ENCODE measurements at places on chromosomes 11 and 22.

DNA sequence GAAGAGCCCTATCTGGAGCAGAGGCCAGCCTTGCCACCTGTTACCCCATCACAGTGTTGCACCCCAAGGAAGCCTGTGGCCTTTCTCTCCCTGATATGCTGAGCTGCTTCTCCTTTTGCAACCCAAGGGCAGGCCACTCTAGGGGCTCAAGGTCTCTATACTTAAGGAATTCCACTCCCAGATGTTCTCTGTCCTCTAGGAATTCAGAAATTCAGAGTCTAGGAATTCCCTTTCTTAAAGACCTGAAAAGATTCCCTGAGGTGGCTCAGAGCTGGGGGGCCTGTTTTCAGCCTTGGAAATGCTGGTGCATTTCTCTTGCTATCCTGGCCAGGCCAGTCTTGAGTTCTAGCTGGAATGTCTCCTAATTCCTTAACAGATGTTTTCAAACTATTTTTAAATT, 68.0 kb upstream of the OLFML1 start:
- no peak for DNase-seq

GRCh38 chr11:119681361-119681910, 47.6 kb downstream of the NECTIN1 start:
- no peak for DNase-seq

DNA sequence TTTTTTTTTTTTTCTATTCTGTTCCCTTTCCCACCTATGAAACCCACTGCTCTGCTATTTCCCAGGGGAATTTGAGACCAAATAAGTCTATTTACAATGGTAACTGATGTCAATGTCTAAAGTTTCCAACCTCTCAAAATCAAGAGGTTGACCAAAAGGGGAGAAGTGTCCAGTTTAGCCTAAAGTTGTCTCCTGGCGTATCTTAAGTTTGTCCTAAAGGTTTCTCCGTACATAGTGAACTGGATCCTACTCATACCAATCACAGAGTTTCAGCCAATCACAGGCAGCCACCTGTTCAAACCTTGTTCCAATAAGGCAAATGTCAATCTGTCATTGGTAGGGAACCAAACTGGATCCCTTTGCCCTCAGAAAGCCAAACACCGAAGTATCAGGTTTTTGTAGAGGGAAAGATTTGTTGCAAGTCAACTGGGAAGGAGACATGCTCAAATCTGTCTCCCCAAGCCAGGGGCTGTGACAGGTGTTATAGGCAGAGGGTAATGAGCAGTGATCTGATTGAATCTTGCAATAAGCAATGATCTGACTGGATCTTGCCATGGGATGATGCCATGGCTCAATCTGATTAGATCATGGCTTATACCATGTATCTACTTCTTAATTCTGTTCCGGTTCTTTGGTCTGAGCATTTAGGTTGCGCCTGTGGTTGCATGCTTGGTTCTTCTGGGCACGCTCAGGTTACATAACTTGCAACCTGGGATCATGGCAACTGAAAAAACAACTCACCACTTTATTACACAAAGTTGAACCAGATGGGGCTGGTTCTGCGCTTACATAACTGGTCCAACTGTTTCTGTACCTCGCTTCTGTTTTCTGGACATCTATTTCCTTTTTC, 1.1 kb upstream of the VPS37C start:
- no peak for DNase-seq

- no peak for DNase-seq
These were observed 37.1 kb upstream of the OLFML1 start for GRCh38 chr11:7448201-7448600.

DNA sequence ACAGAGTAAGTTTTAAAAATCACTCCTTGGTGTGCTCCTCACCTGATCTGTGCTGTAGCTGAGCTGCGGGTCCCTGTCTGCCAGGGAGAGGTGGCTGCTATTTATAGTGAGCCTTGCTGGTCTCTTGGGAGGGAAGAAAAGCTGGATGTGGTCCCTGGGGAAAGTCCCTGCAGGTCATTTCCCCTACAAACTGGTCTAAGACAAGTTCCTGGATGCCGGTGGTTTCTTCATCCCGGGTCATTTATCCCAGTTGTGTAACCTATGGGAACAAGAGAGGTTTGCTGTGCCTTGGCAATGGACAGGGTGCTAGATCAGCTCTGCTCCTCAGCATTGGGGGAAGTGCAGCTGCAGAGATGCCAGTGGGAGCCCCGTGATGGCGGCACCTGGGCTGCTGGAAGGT, at the start of gene SAA2:
SAA2 (minus strand) TSS at position 108 of the 400 bp plus-strand sequence. CDS start 657 bp downstream, outside the sequence.
- DNase-seq = no peak

DNA sequence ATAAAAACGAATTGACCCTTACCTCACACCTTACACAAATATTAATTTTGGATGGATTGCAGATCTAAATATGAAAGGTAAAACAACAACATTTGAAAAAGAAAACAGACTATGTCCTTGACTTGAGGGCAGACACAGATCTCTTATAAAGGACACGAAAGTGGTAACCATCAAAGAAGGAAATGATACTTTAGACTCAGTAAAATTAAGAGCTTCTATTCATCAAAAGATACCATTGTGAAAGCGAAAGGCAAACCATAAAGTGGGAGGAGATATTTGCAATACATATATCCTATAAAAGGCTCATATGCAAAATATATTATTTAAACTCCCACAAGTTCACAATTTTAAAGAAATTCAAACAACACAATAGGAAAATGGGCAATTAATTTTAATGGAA, 5.0 kb downstream of the HEPACAM start:
- DNase-seq = no peak

- DNase-seq = no peak
These were observed 102.6 kb downstream of the SPON1 start for GRCh38 chr11:14065141-14065540.

- DNase-seq = no peak
These were observed 31.6 kb upstream of the MPPED2 start for GRCh38 chr11:30617762-30618161.

- DNase-seq = no peak
These were observed 12.8 kb downstream of the GGA1 start for GRCh38 chr22:37621352-37621860.

GRCh38 chr11:122727101-122727929, 71.8 kb downstream of the UBASH3B start:
- no peak for DNase-seq

DNA sequence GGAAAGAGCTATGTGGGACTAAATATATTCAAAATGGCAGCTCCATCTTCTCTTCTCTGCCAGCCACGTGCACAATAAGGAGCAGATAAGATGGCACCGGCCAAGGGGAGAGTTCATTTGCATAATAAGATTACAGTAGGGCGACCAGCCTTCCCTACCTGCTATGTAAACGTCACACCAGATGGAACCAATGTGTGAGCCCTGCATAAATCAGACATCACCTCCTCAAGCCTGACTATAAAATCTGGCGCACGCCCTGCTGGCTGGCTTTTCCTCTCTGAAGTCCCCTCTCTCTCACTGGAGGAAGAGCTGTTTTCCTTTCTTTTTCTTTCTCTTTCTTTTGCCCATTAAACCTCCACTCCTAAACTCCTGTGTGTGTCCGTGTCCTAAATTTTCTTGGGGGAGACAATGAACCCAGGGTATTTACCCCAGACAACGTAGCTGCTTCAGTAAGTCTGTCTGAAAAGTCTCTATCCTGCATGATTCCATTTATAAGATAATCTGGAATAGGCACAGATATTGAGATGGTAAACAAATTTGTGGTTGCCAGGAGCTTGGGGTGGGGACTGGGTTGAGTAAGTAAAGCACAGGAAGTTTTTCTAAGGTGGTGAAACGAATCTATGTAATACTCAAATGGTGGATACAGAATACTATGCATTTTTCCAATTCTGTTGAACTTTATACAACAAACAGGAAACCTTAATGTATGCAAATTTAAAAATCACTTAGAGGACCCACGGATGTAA, 670.0 kb upstream of the KIRREL3 start:
- no peak for DNase-seq

DNA sequence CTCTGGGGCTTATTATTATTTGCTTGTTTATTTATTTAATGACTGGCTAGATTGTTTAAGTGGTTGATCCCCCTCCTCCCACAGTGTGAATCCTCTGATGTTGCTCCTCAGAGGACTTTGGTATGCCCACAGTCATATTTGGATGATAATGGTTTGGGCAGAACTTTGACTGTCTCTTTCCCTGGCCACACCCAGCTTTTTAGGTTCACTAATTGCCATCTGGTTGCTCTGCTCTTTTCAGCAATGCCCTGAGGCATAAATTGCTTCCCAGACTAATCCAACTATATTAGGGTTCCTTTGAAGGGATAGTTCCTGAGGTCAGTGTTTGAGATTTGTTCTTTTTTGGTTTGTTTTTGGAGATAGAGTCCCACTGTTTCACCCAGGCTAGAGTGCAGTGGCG, 99.3 kb upstream of the RRM1 start:
- DNase-seq = no peak

- DNase-seq = no peak
These were observed 29.1 kb upstream of the LMO2 start for GRCh38 chr11:33920838-33921613.

GRCh38 chr22:48952256-48953102, 875.2 kb downstream of the BRD1 start:
- DNase-seq = no peak

DNA sequence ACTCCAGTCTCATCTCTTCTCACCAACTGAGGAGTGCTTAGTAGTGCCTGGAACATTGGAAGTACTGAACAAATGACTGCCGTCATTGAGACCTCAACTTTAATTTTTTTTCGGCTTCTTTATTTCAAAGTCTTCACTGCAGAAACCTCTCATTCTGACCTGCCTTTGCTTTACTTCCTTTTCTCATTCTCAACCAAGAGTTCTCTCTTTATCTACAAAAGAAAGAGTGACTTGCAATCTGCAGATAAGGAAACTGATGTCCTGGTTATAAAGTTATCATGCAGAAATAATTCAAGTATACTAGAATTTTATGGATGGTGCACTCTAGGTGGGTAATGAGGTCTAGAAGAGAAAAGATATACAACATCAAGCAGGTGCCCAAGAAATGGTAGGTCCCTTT, 1.2 kb upstream of the EED start:
- DNase-seq = no peak

DNA sequence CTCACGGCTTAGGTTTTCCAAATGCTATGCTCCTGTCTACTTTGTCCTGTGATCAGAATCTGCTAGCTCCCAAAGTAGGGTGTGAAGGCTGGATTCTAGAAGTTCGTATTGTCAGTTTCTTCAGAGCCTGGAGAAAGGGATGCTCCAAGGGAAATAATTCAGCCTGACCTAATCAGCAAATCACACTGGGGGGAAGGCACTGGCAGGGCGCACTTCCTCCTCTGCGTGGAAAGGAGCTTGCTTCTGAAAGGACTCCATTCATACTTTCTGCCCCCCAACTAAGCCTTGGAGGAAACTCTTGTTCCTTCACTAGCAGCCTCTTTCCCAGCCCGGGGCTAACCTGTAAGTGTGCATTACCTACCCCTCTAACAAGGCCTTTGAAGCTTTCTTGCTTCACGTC, 165.9 kb downstream of the NAV2 start:
- DNase-seq = no peak

DNA sequence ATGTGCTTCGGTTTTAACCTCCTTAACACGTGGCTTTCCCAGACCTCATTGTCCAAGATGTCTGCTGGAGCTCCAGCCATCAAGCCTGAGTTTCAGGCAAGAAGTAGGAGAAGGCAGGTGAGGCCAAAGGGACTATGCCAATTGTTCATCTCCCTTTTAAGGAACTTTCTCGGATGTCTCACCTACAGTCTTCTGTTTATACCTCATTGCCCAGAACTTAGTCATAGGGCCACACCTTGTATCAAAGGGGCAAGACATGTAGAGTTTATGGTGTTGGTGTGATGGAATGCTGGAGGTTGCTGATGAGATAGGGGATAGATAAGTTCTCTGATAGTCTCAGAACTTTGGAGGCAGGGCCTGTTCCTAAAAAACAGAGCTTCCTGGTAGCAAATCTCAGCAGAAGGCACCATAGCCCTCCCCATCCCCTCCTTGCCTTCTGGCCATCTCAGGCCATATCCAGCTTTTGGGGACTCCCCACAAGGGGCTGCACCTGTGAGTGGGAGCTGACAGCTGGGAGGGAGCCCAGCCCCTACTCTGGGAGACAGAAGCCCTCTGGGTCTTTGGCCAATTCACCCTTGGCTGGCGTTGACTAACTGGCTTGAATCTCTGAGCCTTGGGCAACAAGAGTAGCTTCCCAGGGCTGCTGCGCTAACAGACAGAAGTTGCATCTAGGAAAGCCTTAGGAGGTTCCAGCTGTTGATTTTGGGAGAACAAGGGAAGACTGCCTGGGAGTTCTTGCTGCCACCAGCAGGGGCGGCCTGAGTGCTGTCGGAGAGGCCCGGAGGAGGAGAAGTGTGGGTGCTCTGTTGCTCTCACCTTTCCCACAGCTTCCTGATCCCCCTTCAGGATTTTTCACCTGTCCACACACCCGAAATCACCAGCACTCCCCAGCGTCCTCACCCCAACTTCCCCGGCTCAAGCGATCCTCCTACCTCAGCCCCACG, 149.8 kb upstream of the THY1 start:
- no peak for DNase-seq

GRCh38 chr11:129699711-129700304, 115.8 kb upstream of the TMEM45B start:
- no peak for DNase-seq
